ENCODE measurements at places on chromosomes 12 and 14.

DNA sequence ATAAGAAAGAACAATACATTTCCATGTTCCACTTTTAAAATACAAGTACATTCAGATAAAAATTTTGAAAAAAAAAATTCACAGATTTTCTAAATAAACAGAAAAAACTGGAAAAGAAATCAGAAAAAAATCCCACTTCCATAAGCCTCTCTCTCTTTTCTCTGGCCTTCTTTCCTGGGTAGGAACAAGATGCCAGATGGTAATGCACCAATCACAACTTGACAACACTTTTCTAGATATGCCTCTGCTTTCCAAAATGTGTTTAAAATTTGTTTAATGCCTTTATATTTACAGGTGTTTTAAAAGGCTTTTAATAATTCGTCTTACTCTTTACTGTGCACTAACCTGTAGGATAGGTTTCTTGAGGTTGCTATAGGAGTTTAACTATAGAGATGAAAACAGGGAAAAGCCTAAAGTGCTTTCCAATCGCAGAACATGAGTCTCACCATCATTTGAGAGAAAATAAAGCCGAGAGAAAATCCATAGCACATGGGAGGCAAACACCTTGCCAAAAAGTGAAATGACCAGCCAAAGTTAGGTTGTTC, 74.2 kb downstream of the TMTC1 start:
- DNase-seq = peak; percentile 10

DNA sequence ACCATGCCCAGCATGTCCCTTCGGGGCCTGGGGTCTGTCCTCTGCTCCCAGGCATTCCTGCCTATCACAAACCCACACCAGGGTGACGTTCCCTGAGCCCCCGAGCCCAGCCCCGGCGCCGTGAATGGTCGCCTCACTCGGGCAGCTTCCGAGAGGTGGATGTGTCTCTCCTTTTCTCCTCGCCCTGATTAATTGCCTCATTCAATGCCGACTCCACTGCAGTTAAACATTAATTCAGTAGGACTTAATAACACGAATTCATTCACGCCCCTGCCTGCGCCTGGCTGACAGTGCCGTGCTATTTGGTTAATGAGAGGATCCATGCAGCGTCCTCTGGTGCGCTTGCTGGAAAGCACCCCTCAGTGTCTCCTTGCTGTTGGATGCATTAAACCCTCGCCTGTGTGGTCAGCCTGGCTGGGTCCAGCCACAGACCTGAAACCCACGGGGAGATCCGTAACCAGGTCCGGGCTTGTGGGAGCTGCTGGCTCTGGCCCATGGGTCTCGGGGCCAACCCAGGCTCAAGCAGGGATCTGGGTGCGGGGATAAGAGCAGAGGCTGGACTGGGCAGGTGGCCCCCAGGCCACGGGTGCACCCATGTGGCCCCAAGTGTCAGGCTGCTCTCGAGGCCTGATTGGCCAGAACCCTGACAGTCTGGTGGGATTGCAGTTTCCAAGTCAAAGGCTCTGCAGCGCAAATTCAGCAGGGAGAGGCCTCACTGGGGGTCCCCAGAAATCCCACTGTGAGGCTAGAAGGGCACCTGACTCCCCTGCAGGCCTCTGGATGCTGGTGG, 55.4 kb downstream of the FBRSL1 start:
- DNase-seq = no peak

- DNase-seq = peak; percentile 85
Observed at GRCh38 chr14:23379366-23380196, 2.7 kb downstream of the CMTM5 start.

- no peak for DNase-seq
Observed at GRCh38 chr14:56731187-56731586, 79.1 kb downstream of the OTX2 start.

- DNase-seq = no peak
Observed at GRCh38 chr12:28063355-28063880, 90.9 kb upstream of the PTHLH start.

DNA sequence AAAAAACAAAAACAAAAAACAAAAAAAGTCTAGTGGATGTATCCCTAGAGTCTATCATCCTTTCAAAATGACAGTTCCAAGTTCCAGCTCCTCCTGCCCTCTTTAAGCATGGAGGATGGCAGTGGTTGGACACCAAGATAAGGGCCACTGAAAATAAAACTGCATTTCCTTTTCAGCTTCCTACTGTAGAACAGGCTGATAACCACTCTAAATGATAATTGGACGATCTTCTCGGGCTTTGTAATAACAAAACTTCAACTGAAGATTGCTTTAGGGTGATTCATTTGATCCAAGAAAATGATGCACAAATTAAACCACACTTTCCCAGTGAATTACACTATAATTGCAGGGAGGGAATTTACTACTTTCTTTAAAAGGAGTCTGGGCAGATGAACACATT, 42.2 kb upstream of the CRACR2A start:
- no peak for DNase-seq

- DNase-seq = no peak
Observed at GRCh38 chr14:101598159-101598558, 36.9 kb downstream of the DIO3 start.

DNA sequence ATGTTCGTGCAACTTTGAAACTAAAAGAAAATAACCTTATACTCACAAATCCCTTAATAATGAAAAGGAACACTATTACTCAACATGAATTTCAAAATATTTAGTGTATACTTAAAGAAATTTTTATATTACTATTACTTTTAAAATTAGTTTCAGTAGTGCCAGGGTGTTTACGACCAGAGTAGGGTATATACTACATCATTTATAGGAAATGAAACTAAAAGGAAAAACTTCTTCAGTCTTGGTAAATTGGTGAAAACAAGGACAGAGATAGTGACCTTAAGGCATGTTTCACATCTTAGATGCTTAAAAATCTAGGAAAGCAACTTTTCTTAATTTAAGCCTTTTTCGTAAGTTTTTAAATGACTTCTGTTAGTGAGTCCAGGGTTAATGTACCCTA, 4.5 kb downstream of the USP15 start:
- no peak for DNase-seq

GRCh38 chr12:53817021-53817389, 65.2 kb upstream of the CISTR start:
- DNase-seq = no peak

- no peak for DNase-seq
Observed at GRCh38 chr12:118050972-118051910, 9.7 kb downstream of the WSB2 start.

GRCh38 chr14:104741803-104742251, 11.1 kb upstream of the SIVA1 start:
- DNase-seq = no peak

DNA sequence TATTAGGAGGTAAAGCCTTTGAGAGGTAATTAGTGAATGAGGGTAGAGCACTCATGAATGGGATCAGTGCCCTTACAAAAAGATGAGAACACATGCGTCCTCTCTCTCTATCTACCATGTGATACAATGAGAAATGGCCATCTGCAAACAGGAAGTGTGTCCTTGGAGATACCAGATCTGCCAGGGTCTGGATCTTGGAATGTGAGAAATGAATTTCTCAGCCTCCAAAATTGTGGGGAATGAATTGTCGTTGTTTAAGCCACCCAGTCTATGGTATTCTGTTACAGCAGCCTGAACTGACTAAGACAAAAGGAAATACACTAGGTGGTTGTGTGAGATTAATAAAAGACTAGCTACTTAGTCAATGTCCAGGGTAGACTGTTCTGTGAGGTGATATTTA, 366.6 kb downstream of the NELL2 start:
- no peak for DNase-seq

DNA sequence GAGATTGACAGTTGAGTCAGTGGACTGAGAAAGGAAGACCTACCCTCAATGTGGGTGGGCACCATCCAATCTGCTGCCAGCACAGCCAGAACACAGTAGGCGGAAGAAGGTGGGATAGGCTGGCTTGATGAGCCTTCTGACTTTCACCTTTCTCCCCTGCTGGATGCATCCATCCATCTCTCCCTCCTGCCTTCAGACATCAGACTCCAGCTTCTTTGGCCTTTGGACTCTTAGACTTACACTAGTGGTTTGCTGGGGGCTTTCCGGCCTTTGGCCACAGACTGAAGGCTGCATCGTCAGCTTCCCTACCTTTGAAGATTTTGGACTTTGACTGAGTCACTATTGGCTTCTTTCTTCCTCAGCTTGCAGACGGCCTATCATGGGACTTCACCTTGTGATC, 456.5 kb upstream of the MIS18BP1 start:
- no peak for DNase-seq

- no peak for DNase-seq
Observed at GRCh38 chr12:47903927-47904712, 674 bp downstream of the VDR start.

- no peak for DNase-seq
Observed at GRCh38 chr14:21467616-21468015, 9.1 kb downstream of the RAB2B start.

- DNase-seq = no peak
Observed at GRCh38 chr12:93059925-93060665, 131.0 kb upstream of the EEA1 start.

GRCh38 chr14:93301821-93302447, 30.9 kb downstream of the BTBD7 start:
- no peak for DNase-seq

DNA sequence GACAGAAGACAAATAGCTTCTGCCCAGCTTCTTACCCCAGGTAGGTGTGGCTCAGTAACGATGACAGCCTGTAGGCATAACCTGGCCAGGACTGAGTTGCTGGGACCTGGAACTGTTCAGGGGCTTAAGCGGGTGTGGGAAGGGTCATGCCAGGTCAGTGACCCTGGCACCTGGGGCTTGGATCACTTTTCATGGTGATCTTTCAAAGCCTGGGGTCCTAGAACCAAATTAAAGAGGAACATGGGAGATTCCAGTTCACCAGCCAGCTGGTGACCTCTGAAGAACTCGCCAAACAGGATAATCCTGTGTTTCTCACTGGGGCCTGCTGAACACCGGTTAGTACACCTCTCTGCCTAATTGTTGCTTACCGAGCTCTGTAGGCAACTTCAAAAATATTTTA, 102.6 kb upstream of the LMNTD1 start:
- no peak for DNase-seq

DNA sequence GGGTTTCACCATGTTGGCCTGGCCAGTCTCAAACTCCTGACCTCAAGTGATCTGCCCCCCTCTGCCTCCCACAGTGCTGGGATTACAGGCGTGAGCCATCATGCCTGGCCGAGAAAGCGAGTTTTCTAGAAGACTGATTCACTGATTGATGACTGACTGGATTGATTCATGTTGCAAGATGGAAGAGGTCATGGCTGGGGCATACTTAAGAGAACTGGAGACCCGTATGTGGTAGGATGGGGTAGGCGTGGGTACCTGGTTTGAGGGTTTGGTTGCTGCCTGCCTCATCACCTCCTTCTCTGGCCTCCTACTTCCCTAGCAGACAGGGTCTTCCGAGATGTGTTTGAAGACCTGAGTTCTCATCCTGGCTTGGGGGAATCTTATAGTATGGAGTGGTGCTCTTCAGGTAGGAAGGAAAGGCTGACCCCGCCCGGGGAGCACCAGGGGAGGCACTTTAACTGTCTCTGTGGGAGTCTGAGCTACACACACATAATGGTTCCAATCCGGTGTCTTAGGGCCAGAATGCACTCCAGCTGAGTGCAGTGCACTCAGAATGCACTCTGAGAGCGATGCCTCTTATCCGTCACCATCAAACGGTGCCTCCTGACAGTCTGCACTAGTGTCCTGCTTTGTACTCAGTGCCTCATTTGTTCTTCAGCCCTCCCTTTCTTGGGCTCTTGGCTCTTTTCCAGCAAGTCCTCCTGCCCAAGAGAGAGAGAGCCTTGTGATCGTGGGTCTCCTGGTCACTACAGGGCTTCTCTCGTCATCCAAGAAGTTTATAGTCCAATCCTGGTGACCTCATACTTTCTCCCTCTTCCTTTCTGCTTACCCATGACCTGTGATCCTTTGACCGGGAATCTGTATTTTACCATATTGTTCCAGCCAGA, 19.7 kb downstream of the PLEKHG3 start:
- no peak for DNase-seq

GRCh38 chr14:96630281-96630680, 128.1 kb downstream of the PAPOLA start:
- no peak for DNase-seq

DNA sequence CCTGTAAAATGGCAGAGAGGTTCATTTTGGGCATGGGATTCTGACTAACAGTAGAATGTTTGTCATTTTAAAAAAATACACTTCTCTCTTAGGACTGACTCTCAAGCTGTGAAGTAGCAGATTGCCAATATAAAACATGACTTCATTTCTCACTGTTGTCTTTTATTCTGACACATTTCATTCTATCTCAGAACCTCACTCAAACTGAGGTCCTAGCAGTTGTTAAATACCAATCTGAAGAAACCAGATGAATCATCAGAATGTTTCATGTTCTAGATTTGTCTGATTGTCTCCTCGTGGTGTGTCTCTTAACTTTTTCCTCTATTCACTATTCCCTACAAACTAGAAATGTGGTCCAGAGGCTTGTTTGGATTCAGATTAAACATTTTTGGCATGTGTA, 276.5 kb upstream of the NPAS3 start:
- no peak for DNase-seq

DNA sequence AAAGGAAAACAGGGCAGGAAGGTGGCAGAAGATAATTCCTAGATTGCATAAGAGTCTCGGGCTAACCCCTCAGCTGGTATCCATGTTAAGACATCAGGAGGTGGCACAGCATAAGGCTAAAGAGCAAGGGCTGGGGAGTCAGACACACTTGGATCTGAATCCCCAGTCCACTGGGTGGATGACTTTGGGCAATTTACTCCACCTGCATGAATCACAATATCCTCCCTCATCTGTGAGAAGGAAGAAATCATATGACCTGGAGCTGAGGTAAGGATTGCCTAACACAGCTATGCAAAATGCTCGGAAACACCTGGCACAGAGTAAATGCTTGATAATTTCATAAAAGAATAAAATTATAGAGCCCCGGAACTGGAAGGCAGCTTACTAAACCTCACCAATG, 217.9 kb downstream of the PIK3C2G start:
- DNase-seq = no peak

GRCh38 chr12:578748-579419, 84.4 kb downstream of the NINJ2 start:
- DNase-seq = no peak

DNA sequence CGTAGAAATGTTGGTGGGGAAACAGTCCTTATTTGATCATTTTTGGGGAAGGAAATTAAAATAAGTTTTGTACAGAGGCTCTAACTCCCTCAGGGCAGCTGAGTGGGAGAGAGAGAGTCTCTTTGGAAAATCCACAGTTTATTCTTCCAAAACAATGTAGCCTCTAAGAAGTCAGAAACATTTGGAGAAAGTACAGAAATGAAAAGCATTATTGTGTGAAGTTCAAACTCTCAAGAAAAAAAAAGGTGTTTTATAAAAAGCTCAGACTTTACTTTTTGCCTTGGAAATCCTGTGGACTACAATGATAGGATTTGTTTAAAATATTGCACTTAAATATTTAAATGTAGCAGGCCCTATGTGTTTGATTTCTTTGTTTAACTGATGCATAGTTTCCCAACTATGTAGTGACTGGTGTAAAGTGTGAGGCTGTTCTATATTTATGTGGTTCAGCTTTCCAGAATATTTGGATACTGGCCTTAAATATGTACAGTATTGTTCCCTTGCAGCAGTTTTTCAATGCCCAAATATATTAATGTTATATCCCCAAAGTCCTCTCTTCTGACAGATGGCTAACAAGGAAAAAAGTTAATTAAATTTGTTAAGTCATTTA, 82.0 kb upstream of the OTOGL start:
- no peak for DNase-seq

GRCh38 chr12:110822821-110823415, 23.9 kb upstream of the CCDC63 start:
- no peak for DNase-seq

All from NCI-H2171 (cell line).